Right ventricle myocardium superior (tissue), 1 donor: ENCODE measurements at places on chromosomes 4 and X. TPM values are rescaled to one million over a fixed set of nuclear protein-coding genes. Genes with fewer than 3 reads are reported as not detected.

GRCh38 chrX:40268188-40268520 lies 170.4 kb upstream of the BCOR start:
- DNase-seq: no peak

- DNase-seq: no peak
Observed at GRCh38 chr4:48792348-48793006, 12.4 kb upstream of the FRYL start.

GRCh38 chrX:11334165-11334564 lies 41.0 kb downstream of the AMELX start:
- no peak for DNase-seq

- DNase-seq: peak; percentile 60
Observed at GRCh38 chr4:16082426-16083240, 1.2 kb downstream of the PROM1 start.

DNA sequence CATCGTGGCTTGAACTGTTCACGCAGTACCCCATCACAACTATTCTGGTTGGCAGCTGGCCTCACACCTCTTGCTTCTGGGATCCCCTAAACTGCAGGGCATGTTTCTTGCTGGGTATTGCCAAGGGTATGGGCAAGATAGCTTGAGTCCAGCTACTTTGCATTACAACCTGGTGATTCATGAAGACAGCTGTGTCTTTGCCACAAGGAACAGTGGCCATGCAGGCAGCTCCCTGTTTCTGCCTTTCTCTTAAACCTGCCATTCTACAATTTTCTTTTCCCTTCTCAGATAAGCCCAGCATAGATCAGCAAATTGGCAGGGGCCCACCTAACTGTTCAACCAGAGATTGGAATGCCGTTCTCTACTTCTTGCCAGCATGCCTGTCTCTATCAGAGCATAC lies 42.8 kb downstream of the TENM3 start:
- no peak for DNase-seq

GRCh38 chr4:6224735-6225134 lies 24.4 kb upstream of the JAKMIP1 start:
- DNase-seq: no peak

DNA sequence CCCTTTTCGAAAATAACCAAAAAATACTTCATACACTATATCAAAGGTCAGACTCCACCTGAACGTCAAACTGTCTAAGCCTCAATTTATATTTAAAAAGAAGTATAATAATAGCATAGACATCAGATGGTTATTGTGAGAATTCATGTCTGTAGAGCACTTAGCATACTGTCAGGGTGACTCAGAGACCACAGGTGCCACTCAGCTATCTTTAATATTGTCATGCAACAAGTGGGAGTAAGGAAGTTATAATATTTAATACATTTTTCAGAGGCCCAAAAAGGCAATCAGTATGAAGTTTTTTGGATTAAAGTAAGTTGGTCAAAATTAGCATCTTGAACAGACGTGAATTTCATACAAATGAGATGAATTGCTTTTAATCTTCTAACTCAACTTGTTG lies 93.3 kb downstream of the PHOX2B start:
- no peak for DNase-seq

DNA sequence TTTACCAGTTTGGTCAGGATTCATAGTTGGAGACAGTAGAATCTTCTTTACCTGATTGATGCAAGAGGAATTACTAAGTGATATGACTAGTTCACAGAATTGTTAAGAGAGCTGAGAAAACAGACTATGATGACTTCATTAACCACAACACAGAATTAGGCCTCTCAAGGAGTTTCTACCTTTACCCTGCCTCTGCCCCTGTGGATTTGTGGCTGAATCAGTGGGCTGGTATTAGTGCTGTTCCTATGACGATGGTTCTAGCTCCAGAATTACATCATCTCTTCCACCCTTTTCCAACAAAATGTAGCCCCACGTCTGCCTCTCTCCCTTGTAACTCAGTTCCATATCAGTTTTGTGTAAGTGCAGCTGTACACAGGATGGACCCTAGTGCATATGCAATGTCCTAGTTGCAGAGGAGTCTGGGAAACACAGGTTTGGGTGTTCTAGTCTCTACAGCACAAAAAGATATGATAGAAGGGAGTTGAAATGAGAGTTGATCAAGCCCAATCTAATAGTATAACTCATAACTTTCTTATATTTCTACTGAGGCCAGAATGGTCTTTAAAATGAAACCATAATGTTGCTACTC lies 99.3 kb downstream of the ANXA5 start:
- no peak for DNase-seq

DNA sequence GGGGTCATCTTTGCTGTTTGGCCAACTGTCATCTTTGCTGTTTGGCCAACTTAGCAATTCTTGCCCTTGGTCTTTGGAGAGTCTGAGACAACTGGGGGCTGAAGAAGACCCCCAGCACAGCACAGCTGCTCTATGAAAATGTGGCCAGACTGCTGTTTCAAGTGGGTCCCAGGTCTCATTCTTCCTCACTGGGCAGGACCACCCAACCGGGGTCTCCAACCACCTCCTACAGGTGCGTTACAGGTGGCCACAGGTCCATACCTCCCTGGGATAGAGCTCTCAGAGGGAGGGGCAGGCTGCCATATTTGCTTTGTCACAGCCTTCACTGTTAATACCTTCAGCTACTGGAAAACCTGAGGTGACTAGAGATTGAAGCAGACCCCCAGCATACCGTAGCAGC lies 82.1 kb upstream of the TCEAL2 start:
- no peak for DNase-seq

GRCh38 chrX:72131317-72132294 lies at the start of gene RTL5:
Gene RTL5, minus strand, starts transcription at chrX:72131915.
- peak; percentile 89 for DNase-seq

DNA sequence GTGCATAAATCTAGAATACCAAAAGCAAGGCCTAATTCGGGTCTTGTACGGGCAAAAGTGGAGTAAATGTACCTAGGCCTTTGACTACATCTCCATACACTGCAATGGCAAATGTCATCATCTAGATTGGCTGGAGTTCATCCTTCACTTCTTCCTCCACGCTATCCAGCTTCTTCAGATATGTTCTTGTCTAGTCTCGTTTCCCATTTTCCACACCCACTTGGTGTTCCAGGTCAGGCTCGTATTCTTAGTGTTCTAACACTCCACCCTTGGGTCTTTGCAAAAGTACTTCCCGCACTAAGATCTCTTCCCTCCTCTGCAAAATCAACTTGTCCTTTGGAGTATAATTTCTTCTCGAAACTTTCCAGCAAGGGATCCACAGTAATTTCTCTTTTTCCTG lies 1.4 kb downstream of the COQ2 start:
- DNase-seq: no peak

DNA sequence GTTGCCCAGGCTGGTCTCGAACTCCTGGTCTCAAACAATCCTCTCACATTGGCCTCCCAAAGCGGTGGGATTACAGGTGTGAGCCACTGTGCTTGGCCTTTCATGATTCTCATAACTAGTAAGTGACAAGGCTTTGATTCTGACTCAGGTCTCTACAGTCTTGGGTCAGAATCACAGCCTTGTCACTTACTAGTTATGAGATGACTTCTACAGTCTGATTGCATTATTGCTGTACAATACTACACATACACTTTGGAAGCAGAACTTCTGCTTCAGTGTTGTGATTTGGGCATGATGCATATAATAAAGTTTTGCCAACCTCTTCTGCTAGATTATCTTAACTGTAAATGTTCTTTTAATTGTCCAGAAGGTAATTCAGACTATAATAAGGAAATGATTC lies 123.3 kb downstream of the KDM6A start:
- DNase-seq: no peak

DNA sequence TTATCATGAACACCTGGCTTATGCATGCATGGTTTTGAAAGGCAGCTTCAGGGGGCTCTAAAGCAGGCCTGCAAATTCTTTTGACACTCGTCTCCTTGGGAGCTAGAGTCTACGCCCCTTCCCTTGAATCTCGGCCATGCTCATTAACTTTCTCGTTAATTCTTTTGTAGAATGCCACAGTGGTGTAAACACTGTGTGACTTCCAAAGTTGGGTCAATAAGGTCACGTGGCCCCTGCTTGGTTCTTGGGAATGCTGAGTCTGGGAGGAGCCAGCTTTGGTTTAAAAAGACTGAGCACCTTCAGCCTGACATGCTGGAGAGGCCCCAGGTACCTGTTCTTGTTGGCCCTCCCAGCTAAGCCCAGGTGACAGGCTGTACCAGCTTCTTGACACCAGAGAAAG lies 228.4 kb downstream of the DHRSX start:
- no peak for DNase-seq

GRCh38 chr4:156169011-156169410 lies 215.3 kb upstream of the CTSO start:
- no peak for DNase-seq

DNA sequence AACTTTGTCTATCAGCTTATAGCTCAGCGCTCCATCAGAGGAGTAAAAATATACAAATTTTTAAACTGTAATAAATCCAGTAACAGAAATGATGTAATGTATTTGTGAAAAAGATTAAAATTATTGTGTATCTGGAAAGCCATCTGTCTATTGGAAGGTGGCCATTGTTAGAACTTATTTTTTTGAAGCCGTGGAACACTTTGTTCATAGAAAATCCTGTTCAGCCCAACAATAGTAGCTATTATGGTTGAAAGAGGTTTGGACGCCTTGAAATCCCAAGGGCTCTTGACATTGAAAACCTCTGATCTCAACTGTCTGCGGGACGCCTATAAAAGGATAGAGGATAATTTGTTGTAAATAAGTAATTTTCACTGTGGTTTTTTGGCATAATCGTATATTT lies 98.3 kb downstream of the RAPGEF2 start:
- DNase-seq: no peak

DNA sequence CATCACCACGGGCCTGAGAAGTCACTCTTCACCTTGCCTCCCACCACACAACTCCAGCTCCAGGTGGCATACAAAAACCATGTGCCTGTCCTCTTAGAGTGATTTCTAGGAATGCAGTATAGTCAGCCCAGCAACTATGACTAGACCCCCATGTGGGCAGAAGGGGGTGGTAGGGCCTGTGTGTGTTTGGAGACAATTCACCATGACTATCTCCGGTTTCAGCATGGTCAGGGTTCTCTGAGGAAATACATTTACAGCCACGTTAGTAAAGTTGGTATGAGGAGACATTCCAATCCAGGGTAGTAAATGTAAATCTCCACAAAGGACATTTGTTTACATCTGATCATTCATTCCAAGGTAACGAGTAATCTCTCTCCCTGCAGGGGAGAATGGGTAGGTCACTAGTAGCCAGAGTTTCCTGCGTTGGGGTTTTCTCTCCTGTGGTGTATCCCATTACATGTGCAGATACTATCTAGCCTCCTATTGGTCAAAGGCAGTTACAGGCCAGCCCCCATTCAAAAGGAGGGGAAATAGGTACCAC lies 4.2 kb upstream of the MTMR1 start:
- no peak for DNase-seq

DNA sequence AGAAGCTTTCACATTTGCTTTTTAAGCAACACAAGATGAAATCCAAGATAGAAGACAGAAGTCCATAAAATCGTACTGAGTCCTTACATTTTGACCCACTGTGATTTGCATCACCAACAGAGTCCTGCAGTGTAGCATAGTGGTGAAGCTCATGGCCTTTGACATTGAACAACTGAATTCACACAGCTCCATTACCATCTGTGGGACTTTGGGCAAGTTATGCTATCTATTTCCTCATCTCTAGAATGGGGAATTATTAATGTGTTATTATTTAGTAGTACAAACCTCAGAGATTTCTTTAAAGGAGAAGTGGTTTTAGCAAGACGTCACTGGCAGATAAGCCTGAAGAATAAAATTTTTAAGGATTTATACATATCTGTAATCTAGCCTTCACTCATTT lies 10.7 kb downstream of the GPRIN3 start:
- no peak for DNase-seq

DNA sequence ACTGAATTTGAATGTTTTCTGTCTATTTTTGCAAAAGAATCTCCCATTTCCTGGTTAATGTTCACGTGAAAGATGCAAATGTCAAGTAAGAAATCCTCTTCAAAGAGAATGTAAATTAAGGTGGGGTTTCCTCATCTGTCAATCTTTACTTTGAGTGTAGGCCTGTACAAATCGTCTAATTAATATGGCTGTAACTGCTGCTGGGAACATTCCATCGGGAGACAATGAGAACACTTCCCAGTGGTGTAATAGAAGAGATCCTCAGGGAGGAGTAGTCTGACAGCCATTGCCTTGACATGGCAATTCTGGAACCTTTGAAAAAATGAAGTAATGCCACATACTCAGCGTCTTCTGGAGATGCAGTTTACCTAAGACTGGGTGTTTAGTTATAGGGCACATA lies 3.7 kb downstream of the EREG start:
- DNase-seq: no peak

DNA sequence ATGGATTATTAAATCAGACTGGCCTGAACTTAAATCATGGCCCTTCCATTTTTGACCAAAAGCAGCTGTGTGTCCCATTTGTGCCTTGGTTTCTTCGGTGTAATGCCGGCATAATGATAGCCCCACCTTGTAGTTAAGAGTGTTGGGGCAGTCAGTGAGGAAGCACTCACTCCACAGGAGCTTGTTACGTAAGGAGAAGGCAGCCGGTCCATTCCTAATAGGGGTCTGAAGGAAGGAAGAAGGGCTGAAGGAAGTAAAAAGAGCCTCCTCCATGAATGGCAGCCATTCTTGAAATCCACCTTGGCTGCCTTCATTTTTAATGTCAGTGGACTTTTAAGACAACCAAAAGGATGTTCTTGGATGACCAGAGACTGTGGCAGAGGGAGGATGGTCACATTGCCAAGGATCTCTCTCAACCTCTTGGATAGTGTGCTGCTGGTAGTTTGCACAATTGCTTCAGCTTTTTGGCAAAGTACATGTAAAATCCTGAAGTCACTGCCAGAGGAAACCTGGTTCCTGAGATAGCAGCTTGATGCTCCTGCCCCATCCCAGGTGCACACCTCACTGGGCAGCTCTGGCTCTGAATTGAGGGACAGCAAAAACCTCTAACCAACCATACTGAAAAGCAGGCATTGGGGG lies 113.5 kb downstream of the PTTG2 start:
- no peak for DNase-seq

GRCh38 chr4:77742054-77742453 lies 77.1 kb downstream of the CNOT6L start:
- DNase-seq: no peak

DNA sequence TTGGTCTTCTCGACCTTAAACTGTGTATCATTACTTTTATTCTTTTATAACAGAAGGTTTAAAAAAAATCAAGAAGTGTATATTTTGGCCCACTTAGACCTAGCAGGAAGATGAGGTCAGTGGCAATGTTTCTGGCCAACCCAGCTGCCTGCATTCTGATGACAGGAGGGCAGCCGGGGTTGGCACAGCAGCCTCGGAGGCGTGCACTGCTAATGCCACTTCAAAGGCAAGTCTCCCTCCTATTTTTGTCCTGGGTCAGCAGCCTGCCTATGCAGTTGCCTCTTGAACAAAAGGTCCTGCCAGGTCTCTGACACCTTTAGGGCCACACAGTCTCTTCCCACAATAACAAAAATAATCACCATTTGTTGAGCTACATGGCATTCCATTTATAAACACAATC lies 89.4 kb upstream of the MYOZ2 start:
- peak; percentile 86 for DNase-seq

Gene XK
- 9.0 TPM for total RNA-seq

Gene PLS3
- 35.0 TPM for total RNA-seq

Gene BLOC1S4
- total RNA-seq: 6.0 TPM

Gene GPC4
- total RNA-seq: 8.9 TPM
